HAP-1 (cell line): ENCODE measurements at places on chromosomes 7 and 10.

GRCh38 chr10:78655979-78656378 is 412.8 kb upstream of the ZMIZ1 start:
- no peak for DNase-seq

DNA sequence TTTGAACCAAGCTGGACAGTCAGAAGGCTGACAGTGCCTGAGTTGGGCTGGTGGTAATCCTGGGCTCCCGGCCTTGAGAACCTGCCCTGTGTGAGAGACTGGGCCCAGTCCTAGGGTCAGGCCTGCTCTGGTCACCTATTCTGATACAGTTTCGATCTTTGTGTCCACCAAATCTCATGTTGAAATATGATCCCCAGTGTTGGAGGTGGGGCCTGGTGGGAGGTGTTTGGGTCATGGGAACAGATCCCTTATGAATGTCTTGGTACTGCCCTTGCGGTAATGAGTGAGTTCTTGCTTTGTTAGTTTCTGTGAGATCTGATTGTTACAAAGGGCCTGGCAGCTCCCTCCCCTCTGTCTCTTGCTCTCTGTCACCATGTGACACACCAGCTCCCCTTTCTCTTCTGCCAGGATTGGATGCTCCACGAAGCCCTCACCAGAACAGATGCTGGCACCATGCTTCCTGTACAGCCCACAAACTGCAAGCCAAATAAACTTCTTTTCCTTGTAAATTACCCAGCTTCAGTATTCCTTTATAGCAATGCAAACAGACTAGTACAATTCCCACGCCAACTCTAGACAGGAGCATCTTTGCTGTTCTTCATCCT is 111.8 kb upstream of the ZNF438 start:
- no peak for DNase-seq

DNA sequence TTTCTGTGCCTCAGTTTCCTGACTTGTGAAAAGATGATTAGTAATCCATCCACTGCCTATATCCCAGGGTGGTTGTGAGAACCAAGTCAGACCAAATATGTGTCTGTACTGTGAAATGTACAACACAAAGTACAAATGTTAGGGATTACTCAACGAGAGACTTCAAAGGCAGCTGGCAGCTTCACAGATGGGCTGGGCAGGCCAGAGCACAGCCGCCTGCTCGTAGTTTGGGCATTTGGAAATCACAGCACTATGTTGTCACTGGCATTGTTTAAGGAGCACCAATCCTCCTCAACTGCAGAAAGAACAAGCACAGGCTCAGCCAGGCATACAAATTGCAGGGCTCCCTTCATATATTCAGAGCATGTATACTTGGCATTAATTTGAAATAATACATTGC is 64.5 kb upstream of the C10orf90 start:
- DNase-seq = no peak

DNA sequence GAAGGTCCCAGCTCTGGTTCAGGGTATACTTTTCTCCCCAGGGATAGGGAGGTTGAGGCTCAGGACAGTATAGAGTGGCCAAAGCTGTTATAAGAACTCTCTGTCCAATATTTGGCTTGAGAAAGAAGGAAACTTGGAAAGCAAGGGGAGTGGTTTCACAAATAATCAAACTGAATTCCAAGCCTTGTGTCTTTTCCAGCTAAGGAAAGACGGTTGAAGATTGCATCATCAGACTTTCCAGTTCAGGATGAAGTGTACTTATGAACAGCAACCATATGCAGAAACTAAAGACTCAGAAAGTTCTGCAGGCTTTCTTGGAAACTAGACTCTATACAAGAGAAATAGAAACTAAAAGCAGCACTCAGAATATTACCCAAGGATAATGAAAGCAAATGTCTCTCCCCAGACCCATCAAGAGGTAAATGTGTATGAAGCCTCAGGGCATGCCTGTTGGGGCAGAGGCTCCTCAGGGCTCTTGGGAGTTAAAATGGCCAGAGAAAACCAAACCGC is 46.4 kb downstream of the RAMP3 start:
- no peak for DNase-seq

DNA sequence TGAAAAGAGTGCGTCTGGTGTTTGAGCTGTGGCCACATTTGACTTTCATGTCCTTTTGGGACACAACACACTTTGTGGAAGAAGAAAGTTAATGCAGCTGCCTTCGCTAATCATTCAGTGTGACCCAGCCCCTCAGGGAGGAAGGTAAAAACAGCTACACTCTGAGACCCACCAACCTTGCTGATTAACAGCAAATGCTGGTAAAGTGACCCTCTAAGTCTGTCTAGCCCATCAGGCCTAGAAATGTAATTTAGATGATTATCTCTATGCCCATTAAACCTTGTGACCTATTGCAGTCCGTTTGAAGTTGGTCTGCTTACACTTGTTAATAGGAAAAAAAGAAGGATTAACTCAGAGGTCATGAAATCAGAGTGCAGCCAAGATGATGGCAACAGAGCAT is 161.9 kb upstream of the WNT16 start:
- no peak for DNase-seq

- DNase-seq = no peak
Measured at GRCh38 chr7:137946011-137946410, 55.9 kb downstream of the CREB3L2 start.

DNA sequence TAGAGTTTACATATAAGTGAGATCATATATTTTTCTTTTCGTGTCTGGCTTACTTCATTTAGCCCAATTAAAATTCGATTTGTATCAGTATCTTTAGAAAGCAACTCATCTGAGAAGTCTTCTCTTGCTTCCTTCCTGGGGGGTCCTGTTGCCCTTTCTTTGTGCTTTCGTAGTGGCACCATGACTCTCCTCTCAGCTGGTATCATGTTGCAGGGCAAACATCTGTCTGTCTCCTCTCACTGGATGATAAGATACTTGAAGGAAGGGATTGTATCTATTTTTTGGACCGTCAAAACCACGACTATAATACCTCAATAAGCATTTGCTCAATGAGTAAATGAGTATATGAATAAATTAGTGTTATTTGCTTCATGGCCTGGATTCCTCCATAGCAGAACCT is 382.5 kb upstream of the SORCS1 start:
- no peak for DNase-seq

- peak; percentile 50 for DNase-seq
Measured at GRCh38 chr7:12064586-12065127, 146.4 kb upstream of the TMEM106B start.

DNA sequence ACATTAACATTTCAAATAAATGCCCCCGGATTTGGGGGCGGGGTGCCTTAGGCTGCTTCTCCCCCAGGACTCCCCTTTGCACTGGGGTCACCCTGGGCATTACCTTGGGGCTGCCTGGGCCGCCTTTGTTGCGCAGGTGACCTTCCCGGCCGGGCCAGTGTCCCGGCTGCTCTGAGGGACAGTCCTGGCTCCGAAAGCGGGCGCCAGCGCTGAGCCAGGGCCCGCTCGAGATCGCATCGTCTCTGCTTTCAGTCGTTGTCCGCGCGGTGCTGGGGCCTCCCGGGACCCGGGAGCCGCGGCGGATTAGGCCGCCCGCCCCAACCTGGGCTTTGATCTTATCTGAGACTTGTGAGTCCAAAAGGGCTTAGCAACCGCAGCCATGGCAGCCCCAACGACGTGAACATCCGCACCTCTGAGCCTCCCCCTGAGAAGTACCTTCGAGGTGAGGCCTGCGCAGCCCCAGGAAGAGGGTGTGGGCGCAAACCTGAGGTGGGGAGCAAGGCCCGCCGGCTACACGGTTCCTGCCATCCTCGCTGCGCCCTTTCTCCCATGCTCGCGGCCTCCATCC is 14.8 kb upstream of the WAPL start:
- DNase-seq = no peak

DNA sequence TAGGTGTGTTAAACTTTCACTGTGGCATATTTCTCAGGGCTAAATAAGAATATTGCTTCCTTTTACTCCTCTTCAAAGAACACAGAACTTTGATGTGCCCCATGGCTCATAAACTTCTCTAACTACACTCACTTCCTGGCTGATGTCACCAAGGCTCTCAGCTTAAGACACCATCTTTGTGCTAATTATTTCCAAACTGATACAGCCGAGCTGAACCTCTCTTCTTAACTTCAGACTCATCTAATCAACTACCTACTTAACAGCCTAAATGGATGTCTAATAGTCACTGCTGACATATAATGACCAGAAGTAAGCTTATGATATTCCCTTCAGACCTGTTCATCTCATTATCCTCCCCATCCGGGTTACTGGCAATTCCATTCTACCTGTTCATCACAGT is 3.6 kb downstream of the C10orf67 start:
- DNase-seq = no peak

GRCh38 chr10:100907773-100908363 is 4.9 kb upstream of the SLF2 start:
- DNase-seq = no peak

- DNase-seq = no peak
Measured at GRCh38 chr7:105027176-105027853, 13.3 kb downstream of the KMT2E start.

DNA sequence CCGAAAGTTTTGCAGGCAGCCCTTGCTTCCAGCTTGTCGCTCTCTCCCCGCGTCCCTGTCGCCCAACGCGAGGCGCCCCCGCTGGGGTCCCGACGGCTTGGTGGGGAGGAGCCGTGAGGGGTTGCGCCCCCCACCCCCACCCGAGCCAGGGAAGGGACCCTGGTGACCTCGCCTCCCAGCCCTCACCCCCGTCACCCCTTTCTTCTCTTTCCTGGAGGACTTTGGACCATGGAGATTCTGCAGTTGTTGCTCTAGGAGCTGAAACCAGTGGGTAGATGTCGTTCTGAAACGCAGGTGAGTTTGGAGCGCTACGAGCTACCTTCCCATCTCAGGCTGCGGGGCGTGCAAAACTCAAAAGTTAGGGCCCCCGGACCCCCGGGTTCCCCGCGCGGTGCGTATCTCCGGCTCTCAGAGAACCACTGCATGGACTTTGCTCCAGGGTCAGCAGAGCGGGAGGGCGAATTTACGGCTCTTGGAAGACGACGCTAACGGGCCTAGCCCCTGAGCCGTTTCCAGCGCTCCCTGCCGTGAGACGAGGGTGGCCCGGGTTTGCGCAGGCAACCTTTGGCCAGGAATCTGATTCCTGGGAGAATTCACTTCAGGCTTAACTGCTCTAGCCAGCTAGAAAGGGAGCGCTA is 684 bp upstream of the ATXN7L1 start:
- peak; percentile 42 for DNase-seq

DNA sequence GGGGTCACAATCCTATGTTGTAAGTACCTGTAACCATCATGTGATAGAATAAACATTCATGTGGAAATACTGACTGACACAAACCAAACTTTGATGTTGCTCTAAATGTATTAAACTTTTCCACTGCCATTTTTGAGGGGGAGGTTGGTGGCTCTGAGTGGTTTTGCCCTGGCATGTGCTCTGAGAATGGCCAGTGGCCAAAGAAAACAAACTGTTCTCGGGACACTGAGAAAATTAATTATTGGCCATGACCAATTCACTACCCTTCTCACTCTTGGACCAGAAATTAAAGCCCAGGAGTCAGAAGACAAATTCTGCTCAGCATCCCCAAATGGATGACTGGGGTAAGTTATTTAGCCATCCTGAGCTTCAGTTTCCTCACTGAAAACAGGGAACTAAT is 195.9 kb downstream of the XPNPEP1 start:
- no peak for DNase-seq

DNA sequence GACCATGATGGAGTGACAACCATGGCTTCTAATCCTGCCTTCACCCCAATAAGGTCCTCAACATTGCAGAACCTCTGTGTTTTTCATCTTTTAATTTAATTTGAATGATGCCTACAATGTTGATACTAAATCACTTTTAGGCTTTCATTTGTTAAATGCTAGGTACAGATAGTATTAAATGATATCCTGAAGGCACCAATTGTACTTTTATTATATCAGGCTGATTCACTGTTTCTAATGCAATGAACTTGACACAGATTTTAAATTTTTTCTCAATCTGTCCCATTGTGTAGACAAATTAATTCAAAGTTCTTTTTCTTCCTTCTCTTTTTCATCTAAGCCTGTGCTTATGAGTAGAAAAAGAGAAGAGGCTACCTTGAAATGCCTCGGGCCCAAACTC is 5.2 kb downstream of the EPDR1 start:
- DNase-seq = no peak

DNA sequence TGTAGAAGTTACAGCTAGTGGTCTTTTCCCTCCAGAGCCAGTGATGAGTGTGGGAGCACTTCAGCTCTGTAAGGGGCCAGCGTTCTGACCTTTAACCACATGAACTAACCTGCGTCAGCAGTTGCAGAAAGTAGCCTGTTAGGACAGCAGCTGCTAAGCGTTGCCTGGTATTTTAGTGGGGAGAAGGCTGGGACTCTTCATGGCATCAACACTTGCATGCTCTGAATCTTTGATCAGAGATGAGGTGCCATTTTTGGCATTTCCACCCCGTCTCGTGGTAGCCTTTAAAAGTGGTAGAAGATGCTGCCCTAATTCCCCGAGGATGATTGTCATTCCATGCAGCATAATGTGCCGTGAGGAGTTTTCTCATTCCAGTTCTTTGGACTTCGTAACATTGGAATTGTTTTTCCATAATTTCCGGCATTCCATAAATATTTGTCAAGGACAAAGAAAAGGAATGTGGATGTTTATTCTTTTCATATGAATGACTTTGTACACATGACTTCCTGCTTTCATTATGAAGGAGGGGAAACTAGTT is 92.2 kb downstream of the AVL9 start:
- no peak for DNase-seq

DNA sequence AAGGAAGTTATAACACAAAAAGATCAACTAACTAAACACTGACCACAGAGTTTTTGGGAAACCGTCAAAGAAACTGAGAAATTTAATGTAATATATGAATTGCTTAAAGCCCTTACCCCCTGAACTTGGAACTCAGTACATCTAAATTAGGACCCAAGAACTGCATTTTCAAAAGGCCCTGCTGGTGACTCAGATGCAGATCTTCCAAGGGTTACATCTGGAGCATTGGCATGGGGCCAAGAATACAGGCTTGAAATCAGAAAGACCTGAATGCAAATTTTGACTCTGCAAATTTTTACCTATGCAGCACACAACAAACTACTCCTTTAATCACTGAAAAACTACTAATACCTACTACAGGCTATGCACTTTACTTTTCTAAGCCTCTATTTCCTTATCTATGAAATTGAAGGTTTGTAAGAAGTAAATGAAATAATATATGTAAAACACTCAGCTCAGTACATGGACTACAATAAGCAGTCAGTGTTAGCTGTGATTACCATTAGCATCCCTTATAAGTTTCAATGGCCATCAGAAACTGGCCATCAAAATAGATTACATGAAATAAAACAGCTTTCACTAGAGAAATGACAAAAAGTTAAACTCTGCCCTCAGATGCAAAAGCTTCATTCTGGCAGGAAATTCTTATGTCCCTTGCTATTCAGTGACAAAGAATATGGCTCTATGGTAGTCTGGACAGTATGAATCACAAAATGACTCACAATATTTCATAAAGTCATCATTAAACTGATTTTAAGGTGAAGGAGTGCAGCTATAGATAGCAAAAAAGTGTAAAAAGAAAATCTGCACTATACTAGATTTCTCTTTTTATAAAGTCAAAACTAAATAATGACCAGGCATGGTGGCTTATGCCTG is 43.6 kb downstream of the NSUN6 start:
- peak; percentile 68 for DNase-seq

DNA sequence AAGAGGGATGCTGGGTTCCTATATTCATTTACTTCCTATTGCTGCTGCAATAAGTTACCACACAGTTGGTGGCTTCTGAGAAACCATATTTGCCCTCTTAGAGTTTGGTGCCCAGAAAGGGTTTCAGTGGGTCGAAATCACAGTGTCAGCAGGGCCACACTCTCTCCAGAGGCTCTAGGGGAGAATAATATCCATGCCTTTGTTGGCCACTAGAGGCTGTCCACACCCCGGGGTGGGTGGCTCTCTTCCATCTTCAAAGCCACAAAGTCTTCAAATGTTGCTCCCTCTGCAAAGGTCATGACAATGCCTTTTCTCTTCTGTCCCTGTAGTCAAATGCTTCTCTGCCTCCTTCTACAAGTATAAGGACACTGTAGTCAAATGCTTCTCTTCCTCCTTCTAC is 989.4 kb downstream of the CCSER2 start:
- DNase-seq = no peak
